ENCODE measurements at places on chromosomes 13 and 19.

GRCh38 chr13:99307648-99308339 is 595 bp upstream of the GPR183 start:
- no peak for DNase-seq

DNA sequence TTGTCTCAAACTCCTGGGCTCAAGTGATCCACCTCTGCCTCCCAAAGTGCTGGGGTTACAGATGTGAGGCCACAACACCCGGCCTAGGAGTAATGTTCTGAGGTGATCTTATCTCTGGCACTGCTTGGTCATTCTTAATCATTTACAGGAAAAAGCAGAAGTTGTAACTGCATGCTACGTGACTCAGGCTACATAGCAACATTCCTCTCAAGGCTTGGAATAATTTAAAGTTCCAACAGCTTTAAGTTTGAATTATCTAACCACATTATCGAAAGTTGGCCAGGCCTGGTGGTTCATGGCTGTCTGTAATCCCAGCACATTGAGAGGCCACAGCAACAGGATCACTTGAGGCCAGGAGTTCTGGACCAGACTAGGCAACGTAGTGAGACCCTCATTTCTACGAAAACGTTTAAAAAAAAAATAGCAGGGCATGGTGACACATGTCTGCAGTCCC is 3.9 kb upstream of the B9D2 start:
- no peak for DNase-seq

- DNase-seq, result no peak
These were observed at the start of gene SLC1A6 for GRCh38 chr19:14979476-14980255. Gene SLC1A6 (minus strand): TSS chr19:14979864. CDS start chr19:14972910, 6,954 bp downstream.

DNA sequence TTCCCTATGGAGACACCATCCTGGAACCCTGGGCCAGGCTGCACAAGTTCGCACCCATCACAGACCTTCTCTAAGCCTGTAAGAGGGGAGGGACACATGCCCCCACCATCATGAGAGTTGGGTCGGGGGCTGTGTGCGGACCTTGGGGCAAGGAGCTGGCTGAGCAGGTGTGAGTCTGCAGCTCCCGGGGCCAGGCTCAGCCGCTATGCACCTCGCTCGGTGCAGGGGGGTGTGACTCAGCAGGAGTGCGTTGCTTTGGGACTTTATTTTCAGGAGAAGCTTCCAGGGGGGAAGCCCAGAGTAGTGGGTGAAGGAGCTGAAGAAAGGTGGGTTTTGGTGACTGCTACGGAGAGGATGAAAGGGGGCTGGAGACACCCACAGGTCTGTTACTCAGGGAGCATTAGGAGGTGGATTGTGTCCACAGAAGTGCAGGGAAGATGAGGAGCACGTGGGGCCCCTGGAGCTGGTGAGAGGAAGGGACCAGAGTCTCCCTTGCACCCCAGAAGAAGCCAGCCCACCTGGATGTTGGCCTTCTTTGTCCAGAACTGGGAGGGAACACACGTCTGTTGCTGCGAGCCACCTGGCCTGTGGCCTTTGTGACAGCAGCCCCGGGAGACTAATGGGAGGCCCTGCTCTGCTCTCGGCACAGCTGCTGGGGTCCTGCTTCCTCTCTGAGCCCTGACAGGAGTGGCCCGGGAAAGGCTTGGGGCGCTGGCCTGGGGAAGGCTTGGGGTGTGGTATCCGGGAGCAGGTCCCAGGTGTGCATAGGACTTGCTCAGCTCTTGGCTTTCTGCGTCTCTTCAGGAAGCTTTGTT is 162.6 kb downstream of the TEX29 start:
- no peak for DNase-seq

DNA sequence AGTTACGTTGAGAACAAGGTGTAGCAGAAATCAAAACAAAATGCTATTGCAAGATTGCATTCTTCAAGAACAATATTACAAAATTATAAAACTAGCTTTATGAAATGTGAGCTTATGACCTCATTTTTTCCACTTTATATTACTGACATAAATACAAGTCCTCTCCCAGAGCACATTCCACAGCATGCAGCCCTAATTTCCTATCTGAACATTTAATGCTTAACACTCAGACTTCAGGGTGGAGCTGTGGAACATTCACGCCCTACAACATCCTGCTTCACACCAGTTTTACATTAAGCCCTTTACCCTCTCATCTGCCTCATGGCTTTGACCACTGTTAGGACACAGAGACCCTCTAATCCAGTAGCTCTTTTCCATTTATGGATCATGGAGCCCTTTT is 65.5 kb downstream of the EPSTI1 start:
- no peak for DNase-seq

GRCh38 chr13:103839460-103839859 is 773.2 kb upstream of the SLC10A2 start:
- no peak for DNase-seq

DNA sequence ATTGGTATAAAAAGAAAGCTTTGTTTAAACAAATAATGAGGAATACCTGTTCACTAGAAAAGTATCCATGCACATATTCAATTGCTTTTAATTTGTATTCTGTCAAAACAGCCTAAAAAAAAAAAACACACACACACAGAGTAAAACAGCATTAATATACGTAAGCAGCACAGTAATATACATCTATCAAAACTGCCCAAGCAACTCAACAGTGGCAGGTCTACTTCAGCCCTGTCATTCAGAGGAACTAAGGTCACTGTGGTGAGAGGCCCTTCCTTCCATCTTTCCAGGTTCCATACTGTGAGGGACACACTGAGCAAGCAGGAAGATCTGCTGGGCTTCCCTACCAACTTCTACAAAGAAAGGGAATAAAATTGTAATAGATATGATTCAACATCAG is 3.8 kb downstream of the PROSER1 start:
- no peak for DNase-seq

DNA sequence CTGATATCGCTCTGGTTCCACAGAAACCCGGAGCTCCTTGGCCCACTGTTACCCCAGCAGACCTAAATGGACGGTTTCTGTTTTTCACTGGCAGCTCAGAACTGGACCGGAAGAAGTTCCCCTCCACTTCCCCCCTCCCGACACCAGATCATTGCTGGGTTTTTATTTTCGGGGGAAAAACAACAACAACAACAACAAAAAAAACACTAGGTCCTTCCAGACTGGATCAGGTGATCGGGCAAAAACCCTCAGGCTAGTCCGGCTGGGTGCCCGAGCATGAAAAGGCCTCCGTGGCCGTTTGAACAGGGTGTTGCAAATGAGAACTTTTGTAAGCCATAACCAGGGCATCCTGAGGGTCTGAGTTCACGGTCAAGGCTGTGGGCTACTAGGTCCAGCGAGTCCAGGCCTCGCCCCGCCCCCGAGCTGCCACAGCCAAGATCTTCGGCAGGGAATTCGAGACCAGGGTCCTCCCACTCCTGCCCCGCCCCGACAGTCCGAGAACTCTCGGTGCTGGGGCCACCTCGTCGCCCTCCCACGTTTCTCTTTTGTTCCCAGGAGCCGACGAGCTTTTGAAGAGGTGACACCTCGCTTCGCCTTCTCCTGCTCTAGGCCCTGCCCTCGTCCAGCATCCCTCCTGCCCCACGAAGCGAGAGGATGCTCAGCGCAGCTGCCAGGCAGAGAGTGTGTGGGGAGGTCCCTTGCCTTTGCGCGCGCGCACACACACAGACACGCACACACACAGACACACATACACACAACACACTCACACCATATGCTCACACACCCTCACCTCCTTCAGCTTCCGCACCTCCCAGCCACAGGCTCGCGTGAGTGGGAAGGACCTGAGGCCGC is 8.8 kb downstream of the ZIC2 start:
- DNase-seq, result no peak

DNA sequence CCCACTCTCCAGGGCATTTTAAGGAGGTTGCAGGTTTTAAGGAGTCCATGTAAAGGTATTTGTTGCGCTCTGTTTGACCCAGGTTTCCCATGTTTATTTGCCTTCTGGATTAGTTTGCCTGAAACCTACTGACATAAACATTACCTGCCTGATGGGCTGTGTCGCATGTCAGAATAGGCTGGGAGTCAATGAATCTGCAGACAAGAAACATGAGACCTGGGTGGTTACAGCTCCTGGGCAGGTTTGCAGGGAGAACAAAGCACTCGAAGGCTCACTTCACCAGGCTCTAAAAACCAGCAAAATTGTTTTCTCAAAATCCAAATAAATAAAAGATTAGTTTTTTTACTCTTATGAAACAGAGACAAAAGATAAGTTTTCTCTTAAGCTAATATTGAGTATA is 114.4 kb upstream of the SERTM1 start:
- DNase-seq, result no peak

GRCh38 chr13:51562011-51562671 is 22.1 kb upstream of the WDFY2 start:
- DNase-seq, result no peak

- no peak for DNase-seq
These were observed 50.4 kb downstream of the CBY2 start for GRCh38 chr13:45752510-45752909.

- DNase-seq, result no peak
These were observed 17.8 kb upstream of the KCTD4 start for GRCh38 chr13:45218689-45219088.

DNA sequence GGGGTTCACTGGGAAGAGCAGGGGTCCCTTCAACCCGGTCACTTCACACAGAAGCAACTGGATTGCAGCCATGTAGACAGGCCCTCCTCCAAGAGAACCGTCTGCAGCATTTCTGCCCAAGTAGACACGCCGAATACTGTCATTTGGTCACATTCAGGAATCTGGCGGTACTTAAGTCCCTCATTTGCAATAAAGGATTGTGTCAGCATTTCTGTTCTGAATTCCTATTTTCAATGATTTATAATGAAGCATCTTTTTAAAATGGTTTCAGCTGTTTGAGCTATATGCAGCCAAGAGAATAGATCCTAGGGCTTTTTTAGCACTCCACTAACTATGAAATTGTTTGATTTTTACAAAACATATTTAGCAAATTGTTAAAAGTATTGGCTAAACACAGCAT is 143.5 kb upstream of the SOX1 start:
- no peak for DNase-seq

DNA sequence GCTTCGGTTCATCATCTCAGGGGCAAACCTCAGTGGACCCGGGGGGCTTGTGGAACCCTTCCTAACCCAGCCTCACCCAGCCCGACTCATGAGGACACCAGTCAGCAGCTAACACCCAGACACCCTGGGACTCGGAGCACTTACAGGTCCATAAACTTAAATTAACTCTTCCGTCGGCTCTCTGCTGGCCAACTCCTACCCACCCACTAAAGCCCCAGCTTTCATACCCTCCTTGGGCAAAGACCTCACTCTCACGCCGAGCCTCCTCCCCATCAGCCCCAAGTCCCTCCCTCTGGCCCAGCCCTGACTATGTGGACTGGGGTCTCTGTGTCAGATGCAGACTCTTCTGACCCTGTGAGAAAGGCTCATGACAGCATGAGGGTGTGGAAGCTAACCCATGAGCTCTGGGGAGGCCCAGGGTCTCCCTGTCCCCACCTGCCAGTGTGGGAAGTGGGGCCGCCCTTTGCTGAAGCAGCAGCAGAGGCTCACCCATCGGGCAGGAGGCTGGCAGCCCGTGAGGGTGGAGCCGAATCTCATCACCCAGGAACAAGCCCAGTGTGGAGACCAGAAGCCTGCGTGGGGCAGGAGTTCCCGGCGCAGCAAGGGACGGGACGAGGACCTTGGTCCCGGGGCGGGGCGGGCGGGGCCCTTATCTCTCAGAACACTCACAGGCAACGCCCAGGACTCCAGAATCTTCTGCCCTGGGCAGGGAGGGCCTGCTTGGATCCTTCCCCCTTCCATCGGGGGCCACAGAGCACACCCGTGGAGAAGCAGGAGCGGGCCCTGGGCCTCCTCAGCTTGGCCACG is 19.8 kb downstream of the TCF3 start:
- DNase-seq, result no peak

DNA sequence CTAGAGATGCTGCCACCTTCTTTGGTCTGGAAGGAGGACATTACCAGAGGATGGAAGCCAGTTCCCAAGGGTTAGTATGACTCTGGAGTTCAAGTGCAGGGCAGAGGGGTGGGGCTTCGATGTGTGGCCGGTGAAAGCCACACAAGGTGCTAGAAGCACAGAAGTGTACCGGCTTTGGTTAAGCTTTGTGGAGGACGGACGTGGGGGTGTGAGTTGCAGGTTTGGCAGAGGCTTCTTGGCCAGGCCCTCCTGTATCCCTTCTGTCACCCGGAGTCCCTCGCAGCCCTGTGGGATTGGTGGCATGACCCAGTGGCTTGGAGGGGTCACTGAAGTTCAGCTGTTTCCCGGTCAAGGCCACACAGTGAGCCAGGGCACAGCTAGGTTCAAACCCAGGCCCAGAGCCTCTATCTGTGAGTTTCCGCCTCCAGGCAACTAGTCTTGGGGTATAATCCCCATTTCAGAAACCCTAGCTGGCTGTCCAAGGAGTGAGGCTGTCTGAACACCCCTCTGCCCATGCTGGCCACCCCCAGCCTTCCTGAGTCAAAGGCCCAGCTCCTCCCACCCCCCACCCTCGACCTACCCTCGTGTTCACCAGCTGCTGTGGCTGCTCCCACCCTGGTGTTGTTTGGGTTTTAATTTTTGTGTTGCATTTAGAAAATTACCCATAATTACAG is 4.6 kb upstream of the SSBP4 start:
- peak; percentile 67 for DNase-seq

- DNase-seq, result no peak
These were observed 53.9 kb upstream of the CEACAM21 start for GRCh38 chr19:41521931-41522555.

GRCh38 chr19:54949412-54949811 is 2.1 kb upstream of the NLRP7 start:
- no peak for DNase-seq

DNA sequence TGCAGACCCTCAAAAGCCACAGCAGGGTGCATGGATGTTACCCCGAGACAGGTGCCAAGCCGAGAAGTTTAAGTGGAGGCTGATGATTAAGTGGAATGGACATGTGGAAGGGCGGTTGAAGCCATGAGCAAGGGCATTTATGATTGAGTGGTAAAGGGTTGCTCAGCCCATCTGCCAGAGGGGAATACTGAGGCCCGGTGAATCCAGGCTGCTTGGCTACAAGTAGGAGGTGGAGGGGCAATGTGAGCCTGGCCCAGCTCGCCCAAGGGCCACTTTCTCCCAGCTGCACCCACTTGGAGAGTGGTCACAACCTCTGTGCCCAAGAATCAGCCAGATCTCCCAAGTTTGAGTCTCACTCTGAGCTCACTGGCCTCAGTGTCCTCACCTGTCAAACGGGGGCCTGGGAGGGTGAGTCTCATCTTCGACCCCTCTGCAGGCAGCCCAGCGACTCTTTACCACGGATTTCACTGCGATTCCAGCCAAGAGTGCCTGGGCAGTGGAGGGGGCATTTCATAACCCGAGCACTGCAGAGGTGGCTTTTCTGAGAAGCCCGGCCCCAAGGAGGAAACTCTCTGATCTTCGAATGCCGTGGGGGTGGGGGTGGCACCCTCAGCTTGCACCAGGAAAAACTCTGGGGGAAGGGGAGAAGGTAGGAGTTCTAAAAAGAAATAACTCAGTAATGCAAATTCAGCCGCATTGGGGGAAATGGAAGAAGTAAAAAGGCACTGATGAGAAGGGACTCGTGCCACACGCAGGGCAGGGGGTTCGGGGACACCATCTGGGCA is 62.9 kb upstream of the KLF2 start:
- DNase-seq, result no peak

- DNase-seq, result peak; percentile 87
These were observed 7.5 kb upstream of the LRFN1 start for GRCh38 chr19:39328046-39328705.

GRCh38 chr13:78841358-78841963 is 182.5 kb upstream of the OBI1 start:
- no peak for DNase-seq

GRCh38 chr13:112219740-112220139 is 152.8 kb downstream of the SOX1 start:
- DNase-seq, result no peak

GRCh38 chr19:35742121-35742724 is at the start of gene IGFLR1:
Gene IGFLR1 (minus strand): TSS chr19:35742452. CDS start chr19:35741180, 1,272 bp downstream.
- DNase-seq, result no peak

- no peak for DNase-seq
These were observed 2.7 kb downstream of the LILRA4 start for GRCh38 chr19:54335979-54336892.

GRCh38 chr19:289651-290371 is 1.4 kb downstream of the PLPP2 start:
- no peak for DNase-seq
